Suprapubic skin (tissue), 4 donors: ENCODE measurements at places on chromosomes 5 and 9. TPM values are rescaled to one million over a fixed set of nuclear protein-coding genes. Genes with fewer than 3 reads are reported as not detected.

SAXO1 gene
- total RNA-seq, result 0.08 TPM

OTP gene
- not detected for total RNA-seq

FREM1 gene
- 5.8 TPM for total RNA-seq

PTPDC1 gene
- 17.1 TPM for total RNA-seq

PCDHB14 gene
- 2.5 TPM for total RNA-seq
